ENCODE measurements at places on chromosomes 1 and 21.

- no peak for DNase-seq
Measured at GRCh38 chr1:1539310-1540089, 924 bp downstream of the TMEM240 start.

GRCh38 chr1:12251442-12251841 lies 21.6 kb downstream of the VPS13D start:
- DNase-seq = no peak

DNA sequence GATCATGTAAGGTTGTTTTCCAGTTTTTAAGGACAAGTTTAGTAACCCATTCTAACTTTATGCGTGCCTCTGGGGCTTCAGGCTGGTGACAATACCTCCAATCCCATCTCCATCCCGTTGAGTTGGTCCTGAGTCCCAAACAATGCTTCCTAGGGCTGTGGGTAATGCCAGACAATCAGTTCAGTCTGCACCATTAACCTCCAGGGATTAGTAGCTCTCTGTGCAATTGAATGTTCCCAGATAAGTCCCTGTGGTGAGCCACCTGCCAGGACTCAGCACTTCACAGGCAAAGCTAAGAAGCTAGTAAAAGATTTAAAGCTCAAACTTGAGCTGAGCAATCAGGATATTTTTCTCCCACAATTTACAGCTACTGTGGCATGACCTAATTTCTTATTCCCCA lies 462.2 kb upstream of the PTBP2 start:
- DNase-seq = no peak

DNA sequence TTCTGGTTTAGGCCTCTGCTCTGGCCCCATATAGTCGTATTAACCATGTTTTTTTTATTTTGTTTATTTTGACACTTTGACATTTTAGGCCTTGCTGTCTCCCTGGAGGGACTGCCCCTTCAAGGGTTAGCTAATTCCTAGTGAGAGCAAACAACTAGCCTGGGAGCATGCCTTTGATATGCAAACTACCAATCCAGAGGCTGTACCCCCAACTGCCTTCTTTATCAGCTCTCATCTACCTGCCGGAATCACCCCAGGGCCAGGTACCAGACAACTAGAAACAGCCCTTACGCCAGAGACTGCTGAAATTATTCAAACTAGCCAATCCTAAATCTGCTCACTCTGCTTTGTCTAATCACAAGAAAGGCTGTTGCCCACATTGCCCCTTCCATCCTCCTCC lies 13.0 kb upstream of the ST6GALNAC5 start:
- DNase-seq = no peak

- no peak for DNase-seq
Measured at GRCh38 chr1:8382051-8382505, 64.2 kb downstream of the SLC45A1 start.

- DNase-seq = no peak
Measured at GRCh38 chr1:223298701-223299100, 65.3 kb downstream of the SUSD4 start.

DNA sequence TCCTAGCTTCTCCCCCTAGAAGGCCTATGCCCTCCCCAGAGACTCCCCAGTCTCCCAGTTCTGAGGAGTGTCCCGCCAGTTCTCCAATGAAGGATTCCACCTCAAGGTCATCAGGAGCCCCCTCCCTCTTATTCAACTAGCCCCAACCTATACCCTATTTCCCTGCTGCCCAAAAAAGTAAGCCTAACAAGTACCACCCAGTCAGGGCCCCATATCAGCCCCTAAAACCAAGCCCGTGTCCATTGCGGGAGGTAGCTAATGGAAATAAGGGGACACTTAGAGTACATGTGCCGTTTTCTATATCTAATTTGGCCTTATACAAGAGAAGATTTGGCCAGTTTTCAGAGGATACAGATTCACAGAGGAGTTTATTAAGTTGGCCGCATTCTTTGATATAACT lies 416.2 kb downstream of the MATN1 start:
- DNase-seq = no peak

DNA sequence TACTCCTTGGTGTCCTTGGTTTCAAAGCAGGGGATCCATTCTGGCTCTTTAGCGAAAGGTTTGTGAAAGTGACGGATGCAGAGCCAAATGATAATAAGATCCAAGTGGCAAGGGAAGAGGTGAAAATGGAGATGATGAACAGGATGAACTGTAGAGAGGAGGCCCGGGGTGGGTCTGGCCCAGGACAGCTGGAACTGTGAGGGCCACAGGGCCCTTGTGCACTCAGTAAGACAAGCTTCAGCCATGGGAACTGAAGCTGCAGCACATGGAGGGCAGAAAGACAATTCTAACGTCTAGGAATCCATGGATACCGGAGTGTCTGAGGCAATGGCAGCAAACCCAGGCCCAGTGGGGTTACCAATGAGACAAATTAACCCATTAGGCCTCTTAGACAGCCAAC lies 4.8 kb downstream of the KCNA2 start:
- DNase-seq = no peak

DNA sequence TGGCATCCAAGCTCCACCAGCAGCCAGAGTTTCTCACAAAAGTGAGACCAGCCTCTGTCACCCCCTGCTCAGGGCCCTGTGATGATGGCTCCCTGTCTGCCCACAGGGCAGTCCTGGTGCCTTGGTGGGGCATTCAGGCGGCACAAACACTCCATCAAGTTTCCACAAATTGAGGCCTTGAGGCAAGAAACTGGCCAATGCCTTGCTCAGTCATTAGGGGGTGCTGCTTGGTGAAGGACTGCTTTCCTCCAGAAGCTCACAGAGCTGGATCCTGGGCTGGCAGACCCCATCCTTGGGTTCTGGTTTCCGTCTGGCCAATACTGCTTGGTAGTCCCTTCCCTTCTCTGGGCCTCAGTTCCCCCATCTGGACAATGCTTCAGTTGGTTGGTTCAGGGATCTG lies 12.5 kb upstream of the AHDC1 start:
- no peak for DNase-seq

GRCh38 chr1:65059930-65060538 lies 88.0 kb upstream of the AK4 start:
- no peak for DNase-seq

- DNase-seq = no peak
Measured at GRCh38 chr1:51644533-51645197, 27.8 kb downstream of the OSBPL9 start.

DNA sequence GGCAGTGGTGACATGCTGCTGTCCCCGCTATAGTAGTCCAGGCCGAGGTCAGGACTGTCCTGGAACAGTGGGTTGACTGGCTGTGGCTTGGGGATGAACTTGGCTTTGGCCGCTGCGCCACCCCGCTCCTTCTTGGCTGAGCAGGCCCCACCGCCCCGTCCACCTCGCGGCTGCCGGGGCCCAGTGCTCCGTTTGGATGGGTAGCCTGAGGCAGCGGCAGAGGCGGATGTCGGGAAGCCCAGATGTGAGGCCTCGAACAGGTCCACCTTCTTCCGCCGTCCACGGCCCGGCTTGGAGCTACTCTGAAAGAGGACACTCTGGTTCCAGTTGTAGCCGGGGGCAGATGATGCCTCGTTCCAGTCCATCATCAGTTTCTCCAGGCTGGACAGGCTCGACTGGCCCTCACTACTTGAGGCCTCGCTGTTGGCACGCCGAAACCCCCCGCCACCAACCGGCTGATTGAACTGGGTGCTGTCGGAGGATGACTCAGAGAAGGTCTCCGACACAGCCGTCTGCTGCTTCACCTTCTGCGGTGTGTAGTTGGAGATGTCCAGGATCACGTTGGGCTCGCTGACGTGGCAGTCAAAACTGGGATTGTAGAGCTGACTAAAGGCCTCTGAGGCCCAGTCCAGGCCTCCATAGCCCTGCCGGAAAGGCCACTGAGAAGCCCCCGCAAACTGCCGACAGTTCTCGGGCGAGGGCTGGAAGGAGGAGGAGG lies 55.6 kb downstream of the AHDC1 start:
- no peak for DNase-seq

- DNase-seq = no peak
Measured at GRCh38 chr1:88401313-88401712, 282.8 kb upstream of the PKN2 start.

DNA sequence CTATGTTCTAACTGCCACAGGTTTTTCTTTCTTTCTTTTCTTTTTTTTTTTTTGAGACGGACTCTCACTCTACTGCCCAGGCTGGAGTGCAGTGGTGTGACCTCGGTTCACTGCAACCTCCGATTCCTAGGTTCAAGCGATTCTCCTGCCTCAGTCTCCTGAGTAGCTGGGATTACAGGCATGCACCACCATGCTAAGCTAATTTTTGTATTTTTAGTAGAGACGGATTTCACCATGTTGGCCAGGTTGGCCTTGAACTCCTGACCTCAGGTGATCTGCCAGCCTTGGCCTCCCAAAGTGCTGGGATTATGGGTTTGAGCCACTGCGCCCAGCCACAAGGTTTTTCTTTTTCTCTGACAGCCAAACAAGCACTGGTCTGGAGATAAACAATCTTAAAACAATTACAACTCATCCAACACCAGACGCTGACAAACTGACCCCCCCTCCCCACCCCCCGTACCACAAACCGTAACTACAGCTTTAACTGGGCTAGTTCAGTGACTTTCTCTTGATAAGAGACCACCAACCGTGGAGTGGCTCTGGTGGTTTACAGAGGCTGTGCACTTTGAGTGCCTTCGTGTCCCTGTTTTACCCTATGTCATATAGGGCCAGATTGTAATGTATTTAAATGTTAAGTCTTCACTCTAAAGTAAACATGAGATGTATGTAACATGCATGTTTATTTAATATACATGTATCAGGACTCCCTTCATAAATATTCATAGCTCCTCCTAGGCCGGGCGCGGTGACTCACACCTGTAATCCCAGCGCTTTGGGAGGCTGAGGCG lies 19.5 kb upstream of the PUM1 start:
- no peak for DNase-seq

DNA sequence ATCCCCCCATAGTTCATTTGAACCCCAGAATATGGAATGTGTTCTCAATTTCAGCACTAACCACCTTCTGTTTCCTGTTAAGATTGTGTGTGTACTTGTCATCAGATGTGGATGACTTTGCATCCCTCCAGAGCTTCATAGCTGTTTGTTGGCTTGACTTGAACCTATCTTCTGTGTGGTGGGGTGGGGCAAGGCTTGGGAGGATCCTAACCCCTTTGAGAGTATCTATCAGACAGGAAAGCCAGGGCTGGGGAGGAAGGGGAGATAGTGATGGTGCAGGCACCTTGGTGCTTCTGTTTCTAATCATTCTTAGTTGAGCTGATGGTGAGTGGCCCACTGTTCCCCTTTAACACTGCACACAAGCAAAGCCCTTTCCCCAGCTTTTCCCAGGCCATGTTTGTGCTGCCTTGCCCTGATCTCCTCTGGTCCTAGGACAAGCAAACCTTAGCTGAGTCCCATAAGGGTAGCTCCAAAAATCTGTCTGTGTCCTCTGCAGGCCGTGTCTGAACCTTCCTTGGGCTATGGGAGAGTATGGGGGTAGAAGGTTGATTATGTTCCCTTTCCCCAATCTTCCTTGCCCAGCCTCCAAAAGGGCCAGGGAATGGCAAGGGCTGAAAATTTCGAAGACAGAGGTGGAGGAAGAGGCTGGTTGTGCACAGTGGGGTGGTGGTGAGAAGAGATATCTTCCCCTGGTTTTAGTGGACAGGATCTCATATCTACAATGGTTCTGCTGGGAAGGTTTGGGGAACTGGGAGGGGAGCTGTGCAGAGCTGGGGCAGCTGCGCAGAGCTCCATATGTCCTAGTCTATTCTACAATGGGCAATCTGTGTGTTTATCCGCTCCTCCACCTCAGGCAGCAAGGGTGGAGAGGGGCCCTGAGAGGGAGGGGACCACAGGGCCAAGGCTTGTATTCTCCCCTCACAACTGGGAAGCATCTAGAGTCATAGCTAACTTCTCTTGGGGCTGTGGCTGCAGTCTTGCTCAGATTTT lies 1.4 kb downstream of the NHLH1 start:
- DNase-seq = no peak

DNA sequence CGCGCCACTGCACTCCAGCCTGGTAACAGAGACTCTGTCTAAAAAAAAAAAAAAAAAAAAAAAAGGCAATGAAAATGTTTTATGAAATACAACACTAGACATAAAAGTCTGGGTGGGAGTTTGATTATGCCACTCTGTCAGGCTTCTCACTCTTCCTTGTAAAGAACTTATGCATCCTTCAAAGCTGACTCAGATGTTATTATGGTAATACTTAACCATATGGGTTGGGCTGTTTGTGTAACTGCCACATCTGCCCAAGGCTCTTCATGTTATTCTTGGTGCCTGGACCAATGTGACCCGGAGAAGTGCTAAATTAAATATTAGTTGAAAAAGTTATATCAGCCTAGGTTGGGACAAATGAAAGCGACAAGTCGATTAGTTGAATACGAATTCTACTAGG lies 23.8 kb downstream of the FAM89A start:
- no peak for DNase-seq

- no peak for DNase-seq
Measured at GRCh38 chr21:40373761-40374160, 473.2 kb downstream of the DSCAM start.

DNA sequence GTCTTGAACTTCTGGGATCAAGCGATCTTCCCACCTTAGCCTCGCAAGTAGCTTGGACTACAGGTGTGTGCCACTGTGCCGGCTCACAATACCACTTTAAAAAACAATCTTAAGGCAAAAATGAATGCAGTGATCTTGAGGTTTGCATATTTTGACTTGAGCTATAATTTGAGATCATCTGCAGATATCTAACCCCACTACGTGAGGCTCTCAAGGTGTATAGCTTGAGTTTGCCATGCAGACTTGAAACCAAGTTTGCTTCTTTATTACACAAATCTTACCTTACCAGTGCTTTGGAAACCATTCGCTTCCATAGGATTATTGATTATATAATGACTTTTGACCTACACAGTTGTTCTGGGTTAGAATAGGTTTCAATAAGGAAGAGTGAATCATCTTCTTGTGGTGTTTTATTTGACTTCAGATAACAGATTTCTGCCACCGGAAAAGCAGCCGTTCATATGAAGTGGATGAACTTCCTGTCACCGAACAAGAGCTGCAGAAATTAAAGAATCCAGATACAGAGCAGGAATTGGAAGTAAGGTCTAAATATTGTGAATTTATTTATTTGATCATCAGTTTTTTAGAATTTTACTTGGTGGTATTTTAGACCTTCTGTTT lies 155.1 kb downstream of the VPS13D start:
- DNase-seq = no peak

DNA sequence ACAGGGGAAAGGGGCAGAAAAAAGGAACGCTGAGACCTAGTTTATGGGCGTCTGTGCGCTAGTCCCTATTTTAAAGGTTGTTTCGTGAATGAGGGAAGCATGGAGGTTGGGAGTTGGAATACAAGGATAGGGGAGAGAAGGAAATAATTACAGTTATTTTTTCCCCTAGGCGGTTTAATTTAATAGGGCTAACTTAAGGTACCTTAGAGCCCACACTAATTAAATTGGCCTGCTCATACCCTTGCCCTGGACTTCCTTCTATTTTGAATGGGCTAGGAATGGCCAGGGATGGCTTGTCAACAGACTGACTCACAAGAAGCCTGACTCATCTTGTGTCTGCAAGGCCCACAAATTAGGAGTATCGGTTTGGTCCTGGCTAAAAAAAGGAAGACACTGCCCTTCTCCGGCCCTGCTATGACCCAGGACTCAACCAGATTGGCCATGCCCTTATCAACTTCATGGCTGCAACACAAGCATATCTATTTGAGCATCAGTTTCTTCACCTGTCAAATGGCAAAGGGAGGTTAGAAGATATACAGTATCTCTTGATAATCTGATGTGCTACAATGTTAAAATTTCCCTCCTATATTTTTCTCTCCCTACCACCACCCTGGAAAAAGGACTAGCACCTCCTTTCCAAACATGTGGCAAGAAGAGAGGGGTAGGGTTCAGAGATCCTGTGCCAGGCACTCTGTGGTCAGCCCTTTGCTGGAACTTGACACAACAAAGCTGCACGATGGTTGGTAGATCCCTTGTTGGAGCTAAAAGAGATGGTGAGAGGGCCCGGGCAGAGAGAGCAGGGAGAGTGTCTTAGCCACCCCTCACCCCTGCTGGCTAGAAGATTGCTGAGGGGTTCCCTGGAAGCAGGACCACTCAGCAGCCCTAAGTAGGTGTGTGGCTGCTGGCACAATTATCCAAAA lies 2.2 kb upstream of the SSBP3 start:
- DNase-seq = no peak

All from activated naive CD4-positive, alpha-beta T cell treated with anti-CD3 and anti-CD28 coated beads, Interleukin-2, amount 50 U/mL, for 16 hours (primary cell).